ENCODE measurements at places on chromosomes 2 and 18. TPM values are rescaled to one million over a fixed set of nuclear protein-coding genes. Genes with fewer than 3 reads are reported as not detected.
A peak's percentile ranks its signal among the peaks of the same experiment; 100 is the strongest.

The DHRS9 gene
- total RNA-seq, result not detected

The COA5 gene
- total RNA-seq, result 34.8 TPM

DNA sequence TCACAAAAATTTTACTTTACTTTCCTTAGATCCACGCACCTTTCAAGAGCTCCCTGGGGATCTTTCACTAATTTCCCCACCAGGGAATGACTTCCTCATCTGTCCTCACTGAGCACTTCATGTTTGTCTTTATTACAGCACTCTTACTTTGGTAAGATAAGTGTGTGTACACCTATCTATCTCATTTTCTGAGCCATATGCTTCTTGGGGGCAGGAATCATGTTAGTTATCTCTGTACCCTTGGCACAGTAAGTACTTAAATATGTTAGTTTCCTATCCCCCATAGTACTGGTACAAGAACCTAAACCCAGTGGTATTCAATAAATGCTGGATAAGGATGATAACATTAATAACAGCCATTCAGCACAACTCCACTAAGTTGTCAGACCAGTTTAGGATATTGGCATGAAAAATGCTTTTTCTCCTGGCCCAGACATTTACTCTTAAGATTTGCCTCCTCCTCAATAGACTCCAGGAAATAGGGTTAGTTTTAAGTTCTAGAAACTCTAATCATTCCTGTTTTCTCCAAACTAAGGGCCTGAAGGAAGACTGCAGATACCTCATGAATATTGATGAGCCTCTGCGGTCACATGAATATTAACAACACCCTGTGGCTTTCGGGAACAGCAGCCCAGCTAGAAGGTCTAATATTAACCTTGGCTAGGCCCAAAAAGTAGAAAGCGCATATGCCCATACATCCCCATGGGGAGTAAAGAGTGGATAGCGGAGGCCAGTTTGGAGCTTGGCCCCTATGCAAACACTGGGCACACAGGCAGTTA is 38.2 kb downstream of the NHEJ1 start:
- no peak for DNase-seq

DNA sequence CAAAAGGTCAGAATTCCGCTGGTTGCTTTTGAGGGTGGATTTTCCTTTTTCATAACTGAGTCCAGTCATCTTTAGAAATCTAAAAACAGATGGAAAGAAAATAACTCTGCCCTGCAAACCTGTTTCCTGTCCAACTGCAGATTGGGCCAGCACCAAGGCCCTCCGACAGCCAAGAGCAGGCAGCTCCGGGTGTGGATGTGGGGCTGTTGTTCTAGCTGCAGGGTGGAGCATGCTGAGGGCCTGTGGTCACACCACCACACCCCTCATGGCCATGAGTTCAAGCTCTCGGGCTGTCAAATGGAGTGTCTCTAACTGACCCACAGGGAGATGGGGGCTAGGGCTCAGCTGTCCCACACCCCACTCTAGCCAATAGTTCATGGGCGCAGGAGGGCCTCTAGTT is 69.3 kb upstream of the BZW1 start:
- no peak for DNase-seq

DNA sequence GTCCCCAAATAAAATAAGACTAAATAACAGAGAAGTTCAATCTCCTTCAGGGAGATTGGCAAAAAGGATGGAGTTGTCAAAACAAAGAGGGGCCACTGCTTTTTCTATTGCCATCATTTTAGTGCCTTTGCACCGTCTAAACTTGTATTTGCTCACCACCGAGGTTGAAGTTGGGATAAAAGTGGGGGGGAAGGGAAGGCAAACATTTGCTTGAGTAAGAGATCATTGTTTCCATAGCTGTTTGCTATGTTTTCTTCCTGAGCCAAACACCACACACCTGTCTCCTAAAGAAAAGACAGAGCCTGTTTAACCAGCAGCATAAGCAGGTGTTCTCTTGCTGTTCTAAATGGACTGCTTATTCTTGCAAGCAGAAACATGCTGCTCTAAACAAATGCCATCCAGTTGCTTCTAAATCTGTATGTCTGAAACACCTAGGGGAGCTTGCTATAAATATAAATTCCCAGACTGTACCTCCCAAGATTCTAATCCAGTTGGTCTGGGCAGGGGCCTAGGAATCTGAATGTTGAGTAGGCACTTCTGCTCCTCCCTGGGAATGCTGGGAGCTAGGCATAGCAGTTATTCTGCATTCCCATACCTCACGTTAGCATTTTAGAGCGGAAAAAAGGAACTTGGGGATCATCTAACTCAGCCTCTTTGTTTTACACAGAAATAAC is 179.4 kb upstream of the ARL4C start:
- peak; percentile 61 for DNase-seq

DNA sequence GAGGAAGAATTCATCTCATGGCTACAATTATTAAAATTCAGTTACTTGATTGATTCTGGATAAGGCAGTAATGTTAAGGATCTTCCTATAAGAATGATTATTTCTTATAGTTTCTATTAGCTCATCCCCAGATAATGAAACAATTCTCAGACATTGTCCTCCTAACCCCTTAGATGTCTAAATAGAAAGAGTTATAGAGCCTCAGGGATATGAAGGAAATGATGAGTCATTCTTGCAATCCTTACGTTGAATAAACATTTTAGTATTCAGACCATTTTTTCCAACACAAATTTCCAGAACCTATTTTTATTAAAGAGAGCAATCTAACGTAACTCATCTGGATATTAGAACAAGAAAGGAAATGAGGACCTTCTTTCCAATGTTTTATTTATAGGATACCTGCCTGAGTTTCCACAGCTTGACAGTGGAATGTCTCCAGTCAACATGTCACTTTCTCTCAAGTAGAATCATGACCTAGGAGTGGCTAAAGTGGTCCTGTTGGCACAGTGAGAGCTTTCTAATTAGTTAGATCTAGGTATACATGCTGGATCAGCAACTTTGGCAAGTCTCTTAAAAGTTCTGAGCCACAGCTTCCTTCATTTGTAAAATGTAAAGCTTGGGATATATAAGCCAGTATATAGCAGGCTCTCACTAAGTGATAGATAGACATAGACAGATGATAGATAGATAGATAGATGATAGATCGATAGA is 88.0 kb upstream of the RAB27B start:
- no peak for DNase-seq

The VIL1 gene
- total RNA-seq, result 9.2 TPM

DNA sequence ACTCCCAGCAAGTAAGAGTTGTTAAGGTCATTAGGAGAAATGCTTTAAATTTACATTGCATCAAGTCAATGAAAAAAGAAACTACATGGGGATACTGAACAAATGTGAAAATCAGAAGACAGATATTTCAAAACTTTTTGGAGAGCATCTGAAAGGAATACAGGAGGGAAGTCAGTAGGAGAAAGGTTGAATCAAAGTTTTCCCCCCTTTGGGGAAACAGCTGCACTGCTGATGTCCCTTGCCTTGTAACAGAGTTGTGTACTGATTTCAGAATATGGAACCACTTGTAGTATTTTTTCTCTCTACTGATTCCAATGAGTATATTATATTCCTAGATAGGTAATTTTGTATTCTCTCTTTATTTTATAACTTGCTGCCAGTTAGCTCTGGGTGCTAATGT is 592.5 kb upstream of the ZEB2 start:
- DNase-seq, result no peak

GRCh38 chr2:200747668-200748618 is 63.8 kb upstream of the BZW1 start:
- DNase-seq, result no peak

DNA sequence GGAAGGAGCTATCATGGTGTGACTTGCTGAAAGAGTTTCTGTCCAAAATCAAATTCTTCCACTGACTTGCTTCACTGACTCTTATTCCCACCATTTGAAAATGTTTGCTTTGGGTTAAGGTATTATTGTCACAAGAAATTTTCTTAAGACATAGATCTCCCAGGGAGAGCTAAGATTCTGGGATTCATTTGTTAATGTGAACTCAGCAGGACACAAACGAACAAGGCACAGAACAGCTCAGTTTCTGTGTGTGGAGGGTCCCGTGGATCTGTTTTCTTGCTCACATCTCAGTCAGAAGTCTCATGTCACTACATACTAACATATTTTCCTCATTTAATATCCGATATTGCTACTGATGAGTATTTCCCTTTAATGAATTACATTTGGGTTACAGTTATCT is 8.2 kb upstream of the HNRNPA3 start:
- peak; percentile 69 for DNase-seq

DNA sequence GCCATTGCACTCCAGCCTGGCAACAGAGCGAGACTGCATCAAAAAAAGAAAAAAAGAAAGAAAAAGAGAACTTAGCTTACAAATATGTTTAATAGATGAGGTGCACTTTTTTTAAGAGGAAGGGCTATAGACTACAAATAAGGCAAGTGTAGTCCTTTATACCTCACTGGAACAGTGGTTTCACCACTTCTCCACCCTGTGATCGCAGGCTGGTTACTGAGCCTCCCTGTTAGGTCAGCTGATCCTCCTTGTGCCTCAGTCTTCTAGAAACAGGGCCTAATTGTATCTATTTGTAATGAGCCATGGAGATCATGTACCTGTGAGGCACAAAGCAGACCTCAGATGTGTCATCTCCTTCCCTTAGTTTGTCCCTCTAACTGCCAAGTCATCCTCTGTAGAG is 4.5 kb downstream of the CXCR2 start:
- DNase-seq, result no peak

DNA sequence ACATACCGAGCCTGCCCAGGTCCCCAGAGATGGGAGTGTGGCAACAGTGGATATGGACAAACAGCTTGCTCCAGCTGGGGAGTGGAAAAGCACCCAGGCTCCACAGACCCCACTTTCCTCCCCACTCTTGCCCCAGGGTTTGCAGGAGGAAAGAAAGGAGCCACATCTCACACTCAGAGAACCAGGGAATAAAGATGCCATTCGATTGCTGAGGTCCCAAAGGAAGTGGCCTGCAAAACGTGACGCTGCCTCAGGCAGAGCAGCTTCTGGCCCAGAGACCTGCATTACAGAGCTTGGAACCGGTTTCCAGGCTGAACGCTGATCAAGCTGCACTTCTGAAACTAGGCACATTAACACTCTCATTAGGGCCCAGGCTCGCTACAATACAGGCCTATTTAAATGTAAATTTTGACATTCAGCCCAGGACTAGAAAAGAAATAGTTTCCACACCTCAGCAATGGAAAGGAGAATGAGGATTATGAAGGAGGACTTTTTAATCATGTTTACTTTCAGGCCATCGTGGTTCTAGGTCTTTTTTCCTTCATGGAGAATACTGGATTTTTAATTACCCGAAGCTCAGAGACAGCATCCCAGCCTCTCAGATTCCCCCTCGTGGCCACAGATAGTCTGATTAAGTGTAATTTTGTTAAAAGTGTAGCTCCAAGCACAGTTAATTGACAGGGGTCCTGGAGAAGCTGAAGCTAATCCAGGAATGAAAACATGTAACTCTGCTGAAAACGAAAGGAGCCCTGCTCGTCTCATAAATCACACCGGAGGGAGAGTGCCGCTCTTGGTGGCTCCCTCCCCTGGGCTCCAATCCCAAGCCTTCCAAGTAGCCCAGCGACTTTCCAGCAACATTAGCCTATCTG is 221.3 kb upstream of the RAB6C start:
- peak; percentile 68 for DNase-seq

The ZNF521 gene
- 10.4 TPM for total RNA-seq

GRCh38 chr2:105746177-105747080 is 1.7 kb downstream of the NCK2 start:
- peak; percentile 89 for DNase-seq

DNA sequence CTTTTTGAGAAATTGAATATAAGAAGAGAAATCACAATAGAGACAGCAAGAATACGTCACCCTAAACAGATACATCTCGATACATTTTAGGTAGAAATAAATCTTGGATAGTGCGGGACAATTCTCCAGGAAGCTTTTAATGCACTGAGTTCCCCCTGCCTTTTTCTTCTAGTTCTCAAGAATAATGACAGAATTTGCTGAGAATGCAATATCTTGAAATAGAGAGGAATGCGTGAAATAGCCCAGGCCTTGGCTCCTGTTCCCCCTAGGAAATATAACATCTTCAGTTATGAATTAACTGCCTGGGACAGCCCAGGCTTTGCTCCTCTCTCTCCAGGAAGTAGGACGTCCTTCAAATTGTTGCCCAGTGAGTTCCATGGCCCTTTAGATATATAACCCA is 7.6 kb upstream of the NRXN1 start:
- no peak for DNase-seq

GRCh38 chr2:120344214-120344975 is 1.5 kb upstream of the INHBB start:
- DNase-seq, result peak; percentile 40

DNA sequence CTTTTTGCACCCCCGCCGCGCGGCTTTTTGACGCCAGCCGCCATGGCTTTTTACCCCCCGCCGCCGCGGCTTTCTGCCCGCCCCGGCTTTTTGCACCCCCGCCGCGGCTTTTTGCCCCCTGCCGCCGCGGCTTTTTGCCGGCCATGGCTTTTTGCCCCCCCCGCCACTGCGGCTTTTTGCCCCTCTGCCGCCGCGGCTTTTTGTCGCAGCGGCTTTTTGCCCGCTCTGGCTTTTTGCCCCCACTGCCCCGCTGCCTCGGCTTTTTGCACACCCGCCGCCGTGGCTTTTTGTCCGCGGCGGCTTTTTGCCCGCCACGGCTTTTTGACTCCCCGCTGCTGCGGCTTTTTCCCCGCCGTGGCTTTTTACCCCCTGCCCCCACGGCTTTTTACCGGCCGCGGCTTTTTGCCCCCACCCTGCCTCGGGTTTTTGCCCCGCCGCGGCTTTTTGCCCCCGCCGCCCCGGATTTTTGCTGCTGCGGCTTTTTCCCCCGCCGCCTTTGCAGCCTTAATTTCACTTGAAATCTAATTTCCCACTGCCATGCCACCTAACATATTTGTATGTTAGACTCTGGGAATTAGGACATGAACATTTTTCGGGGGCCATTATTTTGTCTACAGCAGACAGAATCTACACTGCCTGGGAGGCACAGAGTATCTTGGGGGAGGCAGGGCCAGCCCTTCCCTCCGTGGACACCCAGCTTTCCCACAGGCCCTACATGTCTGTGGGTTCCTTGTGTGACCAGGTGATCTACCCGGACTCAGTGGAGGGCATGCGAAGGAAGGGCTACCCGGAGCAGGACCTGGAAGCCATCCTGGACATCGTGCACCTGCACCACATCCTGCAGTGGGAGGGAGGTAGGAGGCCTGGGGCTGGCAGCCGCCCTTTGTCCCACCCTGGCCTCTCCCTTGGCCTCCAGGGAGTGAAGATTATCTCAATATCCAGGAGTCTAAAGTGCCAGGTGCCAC is 3031.0 kb upstream of the TEKT4 start:
- DNase-seq, result no peak

GRCh38 chr2:203025592-203025991 is 10.9 kb downstream of the NBEAL1 start:
- no peak for DNase-seq

The TMEM247 gene
- not detected for total RNA-seq

DNA sequence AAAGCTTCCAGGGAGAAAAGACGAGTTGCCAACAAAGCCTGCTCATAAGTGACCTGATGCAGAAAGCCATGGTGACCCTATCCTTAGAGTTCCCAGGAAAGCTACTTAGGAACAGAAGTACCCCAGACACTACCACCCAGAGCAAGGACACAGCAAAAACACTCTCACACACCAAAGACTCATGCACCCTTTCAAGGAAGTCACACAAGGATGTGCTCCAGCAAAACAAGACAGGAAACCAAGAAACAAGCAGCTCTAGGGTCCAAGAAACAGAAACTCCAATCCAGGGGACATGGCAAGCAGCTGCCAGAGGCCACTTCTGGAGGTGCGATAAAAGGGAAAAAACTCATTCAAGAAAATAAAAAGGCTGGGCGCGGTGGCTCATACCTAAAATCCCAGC is 5.7 kb downstream of the KIF1A start:
- no peak for DNase-seq

The DNER gene
- total RNA-seq, result 8.8 TPM

Measured in GM23338 (cell line).